ENCODE measurements at places on chromosomes 7 and 10. TPM values are rescaled to one million over a fixed set of nuclear protein-coding genes. Genes with fewer than 3 reads are reported as not detected.

DNA sequence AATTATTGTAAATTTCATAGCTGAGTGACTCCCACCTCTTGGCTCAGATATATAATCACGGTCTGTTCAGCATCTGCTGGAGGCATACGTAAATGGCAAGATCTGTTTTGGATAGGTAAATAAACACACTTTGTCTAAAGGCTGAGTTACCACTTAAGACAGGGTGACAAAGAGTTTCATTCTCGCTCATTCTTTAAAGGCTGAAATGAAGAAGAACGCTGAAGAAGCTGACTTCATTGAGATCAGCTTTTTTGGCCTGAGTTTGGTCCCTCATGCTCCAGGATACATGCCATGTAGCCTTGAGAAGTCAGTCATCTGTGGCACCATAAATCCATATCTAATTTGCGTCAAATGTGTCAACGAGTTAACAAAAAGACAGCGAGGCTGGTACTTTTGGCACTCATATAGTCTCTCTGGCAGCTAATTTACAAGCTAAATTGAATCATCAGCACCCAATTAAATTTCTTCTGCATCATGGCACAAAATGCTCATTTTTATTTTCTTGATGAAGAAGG is 309.9 kb downstream of the GPAM start:
- DNase-seq = no peak

DNA sequence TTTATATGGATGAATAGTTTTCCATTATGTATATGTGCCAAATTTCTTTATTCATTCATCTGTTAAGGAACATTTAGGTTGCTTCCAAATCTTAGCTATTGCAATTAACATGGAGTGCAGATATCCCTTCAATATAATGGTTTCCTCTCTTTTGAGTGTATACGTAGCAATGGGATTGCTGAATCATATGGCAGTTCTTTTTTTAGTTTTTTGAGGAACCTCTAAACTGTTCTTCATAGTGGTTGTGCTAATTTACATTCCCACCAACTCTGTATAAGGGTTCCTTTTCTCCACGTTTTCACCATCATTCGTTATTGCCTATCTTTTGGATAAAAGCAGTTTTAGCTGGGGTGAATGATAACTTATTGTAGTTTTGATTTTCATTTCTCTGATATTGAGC is 46.5 kb downstream of the FAS start:
- no peak for DNase-seq

Gene BTBD16
- not detected for total RNA-seq

Gene PTN
- 5.7 TPM for total RNA-seq

GRCh38 chr7:29854257-29854938 is 48.1 kb downstream of the WIPF3 start:
- DNase-seq = no peak

GRCh38 chr7:101547022-101547915 is 81.8 kb downstream of the MYL10 start:
- DNase-seq = no peak

Gene FAM20C
- total RNA-seq = 20.8 TPM

- DNase-seq = no peak
These were observed 1084.2 kb downstream of the KCNMA1 start for GRCh38 chr10:76553263-76554032.

Gene H2BK1
- not detected for total RNA-seq

GRCh38 chr10:34736976-34737771 is 77.9 kb downstream of the PARD3 start:
- no peak for DNase-seq

- DNase-seq = no peak
These were observed 299.8 kb downstream of the KLF6 start for GRCh38 chr10:3485057-3485686.

- no peak for DNase-seq
These were observed 1.5 kb downstream of the RET start for GRCh38 chr10:43078175-43078985.

- DNase-seq = no peak
These were observed 12.2 kb downstream of the ZNF488 start for GRCh38 chr10:47371629-47372485.

DNA sequence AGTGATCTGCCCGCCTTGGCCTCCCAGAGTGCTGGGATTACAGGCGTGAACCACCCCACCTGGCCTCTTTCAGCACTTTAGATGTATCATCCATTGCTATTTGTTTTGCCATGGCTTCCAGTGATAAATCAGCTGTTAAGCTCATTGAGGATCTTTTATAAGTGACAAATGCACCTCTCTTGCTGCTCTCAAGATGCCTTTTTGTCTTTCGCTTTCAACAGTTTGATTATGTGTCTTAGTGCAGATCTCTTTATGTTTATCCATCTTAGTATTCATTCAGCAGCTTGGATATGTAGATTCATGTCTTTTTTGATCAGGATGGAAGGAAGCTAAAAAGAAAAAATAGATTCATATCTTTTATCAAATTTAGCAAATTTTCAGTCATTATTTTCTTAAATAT is 105.6 kb downstream of the MAPK8 start:
- DNase-seq = no peak

Gene RHOBTB1
- total RNA-seq = 20.0 TPM

Gene TAS2R3
- total RNA-seq = 0.34 TPM

Data from LHCN-M2 (cell line).